Osteocyte (in vitro differentiated cells): ENCODE measurements at places on chromosomes 3 and 15. TPM values are rescaled to one million over a fixed set of nuclear protein-coding genes. Genes with fewer than 3 reads are reported as not detected.

The SCAMP5 gene
- 23.5 and 24.1 TPM in 2 replicates for total RNA-seq

The DNAH12 gene
- total RNA-seq, result 0.05 and 0.08 TPM in 2 replicates

The MESP2 gene
- not detected in 2 replicates for total RNA-seq

The CPNE4 gene
- not detected in 2 replicates for total RNA-seq

The RSRC1 gene
- 26.3 and 34.0 TPM in 2 replicates for total RNA-seq

DNA sequence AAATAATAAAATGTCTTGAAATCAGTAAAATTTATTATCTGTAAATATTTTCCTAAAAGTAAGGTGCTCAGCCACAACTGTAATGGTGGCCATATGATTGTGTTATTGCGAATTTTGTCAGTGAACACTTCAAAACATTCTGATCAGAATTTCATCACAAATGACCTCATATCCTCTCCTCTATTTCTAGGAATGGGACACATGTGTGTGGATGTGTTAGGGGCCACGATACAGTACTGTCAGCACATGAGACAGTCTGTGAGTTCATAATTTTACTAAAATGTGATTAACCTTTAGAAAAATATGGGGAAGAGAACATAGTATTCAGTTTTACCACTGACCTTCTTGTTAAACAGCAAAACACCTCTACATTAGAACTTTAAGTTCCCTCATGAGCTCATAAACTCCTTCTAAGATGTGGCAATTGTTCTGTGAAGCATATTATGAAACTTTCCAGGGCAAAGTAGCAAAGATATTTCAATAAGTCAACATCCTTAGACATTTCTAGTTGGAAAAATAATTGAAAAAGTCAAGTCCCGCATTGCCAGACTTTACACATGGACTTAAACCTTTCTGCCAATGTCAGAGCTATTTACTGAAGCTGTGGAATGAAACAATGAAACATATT lies 158.2 kb upstream of the ABI3BP start:
- no peaks in the 10 kb centered on the region for H3K27me3 ChIP-seq
- H3K27ac ChIP-seq, result no peak overlapping the region
- DNase-seq, result no peak

DNA sequence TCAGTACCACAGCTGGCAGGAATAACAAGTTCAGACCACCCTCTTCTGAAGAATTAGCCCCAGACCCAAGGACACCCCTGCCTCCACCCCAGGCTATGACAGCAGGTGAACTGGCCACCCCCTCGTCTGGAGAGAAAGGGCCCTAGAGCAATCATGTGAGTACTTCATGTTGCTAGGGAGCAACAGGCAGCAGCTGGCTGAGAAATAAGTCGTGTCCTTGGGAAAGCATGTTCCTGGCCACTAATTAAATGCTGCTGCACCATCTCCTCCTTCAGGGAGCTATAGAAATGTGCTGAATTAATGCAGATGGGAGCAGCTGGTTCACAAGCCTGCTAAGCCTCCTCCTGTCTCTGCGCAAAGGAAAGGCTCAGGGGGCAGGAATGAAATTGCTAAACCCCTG lies 31.5 kb downstream of the MRPS11 start:
- H3K4me3 ChIP-seq, result no peak overlapping the region
- H3K4me1 ChIP-seq, result no peaks in the 10 kb centered on the region
- H3K36me3 ChIP-seq, result peaks cover 6% of the 10 kb centered on the region
- no peaks in the 10 kb centered on the region for H3K27me3 ChIP-seq

DNA sequence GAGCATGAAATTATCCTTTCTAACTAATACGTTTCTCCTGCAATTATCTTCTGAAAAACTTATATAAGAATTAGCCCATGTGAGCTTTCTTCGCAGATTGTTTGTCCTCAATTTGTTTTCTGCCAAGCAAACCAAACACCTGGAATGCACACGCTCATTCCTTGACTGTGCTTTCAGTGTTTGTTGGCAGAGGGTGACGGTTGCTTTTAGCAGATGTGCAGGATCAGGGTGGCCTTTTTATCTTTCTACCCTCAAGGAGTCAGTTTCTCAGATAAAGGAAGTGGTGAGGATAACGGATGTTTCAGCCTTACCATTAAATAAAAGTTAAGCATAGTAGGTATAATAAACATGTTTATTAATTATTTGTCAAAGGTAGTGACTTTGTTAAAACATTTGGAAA lies 15.2 kb downstream of the ARPP21 start:
- H3K27ac ChIP-seq, result no peak overlapping the region
- no peaks in the 10 kb centered on the region for H3K36me3 ChIP-seq
- no peaks in the 10 kb centered on the region for H3K4me1 ChIP-seq
- no peak for DNase-seq
- H3K4me3 ChIP-seq, result no peak overlapping the region

DNA sequence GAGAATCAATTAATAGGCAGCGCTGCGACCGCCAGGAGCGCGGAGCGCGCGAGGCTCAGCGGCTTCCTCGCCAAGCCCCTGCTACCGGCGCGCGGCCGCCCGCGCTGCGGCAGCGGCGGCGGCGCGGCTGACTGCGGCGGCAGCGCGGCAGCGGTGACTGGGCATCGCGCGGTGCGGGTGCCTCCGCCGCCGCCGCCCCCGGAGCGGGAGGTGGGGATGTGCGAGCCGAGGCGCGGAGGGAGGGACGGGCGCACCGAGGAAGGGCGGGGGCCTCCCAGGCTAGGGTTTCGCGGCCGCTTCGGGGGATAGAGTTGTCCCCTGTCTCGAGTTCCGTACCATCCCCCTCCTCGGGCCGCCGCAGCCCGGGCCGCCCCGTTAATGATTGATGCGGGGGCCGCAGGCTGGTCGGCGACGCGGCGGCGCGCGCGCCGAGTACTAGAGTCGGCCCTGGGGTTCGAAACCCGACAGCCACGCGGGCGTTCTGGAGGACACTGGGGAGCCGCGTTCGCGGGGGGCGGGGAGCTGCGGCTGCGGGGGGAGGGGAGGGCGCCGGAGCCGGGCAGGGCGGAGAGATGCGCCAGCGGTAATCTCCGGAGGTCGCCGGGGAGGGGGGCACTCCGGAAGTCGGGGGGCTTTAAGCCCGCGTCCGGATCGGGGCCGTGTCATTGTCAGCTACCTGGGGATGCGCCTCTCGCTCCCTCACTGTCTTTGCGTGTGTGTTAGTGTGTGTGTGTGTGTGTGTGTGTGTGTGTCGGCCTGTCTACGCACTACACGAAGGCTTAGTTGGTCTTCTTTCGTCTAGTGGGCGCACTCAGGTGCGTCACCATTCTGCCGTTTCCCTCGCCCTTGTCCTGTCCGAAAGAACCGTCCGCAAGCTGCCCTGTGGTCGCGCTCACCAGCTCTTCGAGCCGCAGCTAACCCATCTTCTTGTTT lies at the start of gene PAQR9:
TSS of gene PAQR9 (minus strand) at position 159 of the 933 bp plus-strand sequence. CDS start 338 bp downstream, outside the sequence.
- no peak within 1 kb of the TSS for H3K27ac ChIP-seq
- H3K4me3 ChIP-seq, result peak within 1 kb of the TSS; percentile 72
- no peaks in the 10 kb centered on the region for H3K36me3 ChIP-seq
- no peak for DNase-seq
- H3K4me1 ChIP-seq, result peaks cover 10% of the 10 kb centered on the region

DNA sequence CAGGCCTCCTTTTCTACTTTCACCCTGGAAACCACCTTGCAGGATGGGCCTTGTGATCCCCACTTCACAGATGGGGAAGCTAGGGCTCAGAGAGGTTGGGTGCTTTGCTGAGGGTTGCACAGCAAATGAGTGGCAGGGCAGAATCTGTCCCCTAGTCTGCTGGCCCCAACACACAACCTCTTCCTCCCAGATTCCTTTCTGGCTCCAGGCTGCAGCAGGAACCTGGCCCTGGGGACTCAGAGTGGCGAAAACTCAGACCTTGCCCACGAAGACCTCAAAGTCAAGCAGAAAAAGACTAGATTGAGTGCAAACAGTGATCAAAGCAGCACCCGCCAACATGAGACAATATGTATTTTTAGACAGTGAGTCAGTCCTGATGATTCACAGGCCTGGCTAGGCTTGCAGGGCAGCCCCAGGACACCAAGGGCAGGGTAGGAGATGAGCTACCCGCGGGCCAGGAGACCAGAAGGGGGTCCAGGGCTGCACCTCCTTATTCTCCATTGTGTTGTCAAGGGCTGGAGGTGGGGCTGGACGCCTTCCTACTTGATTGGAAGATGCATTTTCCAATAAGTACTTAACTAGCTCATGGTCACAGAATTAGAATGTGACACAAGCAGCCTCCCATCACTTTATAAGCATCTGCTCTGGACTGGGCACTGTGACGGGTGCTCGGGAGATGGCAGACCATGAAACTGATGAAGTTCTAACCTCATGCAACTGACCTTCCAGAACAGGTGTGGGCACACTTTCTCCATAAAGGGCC lies 23.9 kb downstream of the GOLGA6L2 start:
- no peaks in the 10 kb centered on the region for H3K36me3 ChIP-seq
- H3K4me3 ChIP-seq, result no peak overlapping the region
- no peak overlapping the region for H3K27ac ChIP-seq
- no peaks in the 10 kb centered on the region for H3K4me1 ChIP-seq
- no peaks in the 10 kb centered on the region for H3K27me3 ChIP-seq
- no peak for DNase-seq

GRCh38 chr3:123688241-123688747 lies 103.4 kb upstream of the HACD2 start:
- H3K4me1 ChIP-seq, result peaks cover 81% of the 10 kb centered on the region
- no peak overlapping the region for H3K4me3 ChIP-seq
- H3K36me3 ChIP-seq, result peaks cover 3% of the 10 kb centered on the region
- DNase-seq, result no peak

- no peak for DNase-seq
- H3K4me3 ChIP-seq, result no peak overlapping the region
- peaks cover 6% of the 10 kb centered on the region for H3K36me3 ChIP-seq
- no peaks in the 10 kb centered on the region for H3K27me3 ChIP-seq
- no peak overlapping the region for H3K27ac ChIP-seq
These were observed 19.0 kb downstream of the MESD start for GRCh38 chr15:80970658-80971057.

DNA sequence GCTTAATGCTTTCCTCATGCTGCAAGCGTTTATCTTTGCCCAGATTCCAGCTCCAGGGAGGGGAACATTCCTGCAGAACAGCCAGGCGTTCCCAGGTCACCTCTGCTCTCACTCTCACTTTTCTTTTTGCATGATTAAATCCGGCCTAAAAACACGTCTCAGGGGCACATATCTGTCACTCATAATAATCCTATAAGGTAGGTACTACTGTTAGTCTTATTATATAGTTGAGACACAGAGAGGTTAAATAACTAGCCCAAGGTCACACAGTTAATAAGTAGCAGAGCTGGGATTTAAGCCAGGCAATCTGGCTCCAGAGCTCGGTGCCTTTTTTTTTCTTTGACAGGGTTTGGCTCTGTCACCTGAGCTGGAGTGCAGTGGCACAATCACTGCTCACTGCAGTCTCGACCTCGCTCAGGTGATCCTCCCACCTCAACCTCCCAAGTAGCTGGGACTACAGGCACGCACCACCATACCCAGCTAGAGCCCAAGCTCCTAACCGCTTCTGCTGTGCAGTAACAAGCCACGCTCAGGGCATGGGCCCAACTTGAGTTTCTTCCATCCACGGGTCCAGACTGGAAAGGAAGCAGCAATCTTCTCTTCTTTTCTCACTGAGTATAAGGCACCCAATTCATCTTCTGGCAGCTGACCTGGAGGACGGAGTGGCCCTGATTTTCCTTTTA lies 96.5 kb downstream of the LIPC start:
- DNase-seq, result no peak
- peaks cover 32% of the 10 kb centered on the region for H3K4me1 ChIP-seq
- H3K27ac ChIP-seq, result peak overlapping the region; percentile 57
- no peaks in the 10 kb centered on the region for H3K36me3 ChIP-seq
- H3K4me3 ChIP-seq, result no peak overlapping the region

GRCh38 chr15:64236156-64236894 lies 73.5 kb upstream of the PPIB start:
- H3K27me3 ChIP-seq, result no peaks in the 10 kb centered on the region
- no peaks in the 10 kb centered on the region for H3K36me3 ChIP-seq
- no peak overlapping the region for H3K27ac ChIP-seq
- no peak for DNase-seq

DNA sequence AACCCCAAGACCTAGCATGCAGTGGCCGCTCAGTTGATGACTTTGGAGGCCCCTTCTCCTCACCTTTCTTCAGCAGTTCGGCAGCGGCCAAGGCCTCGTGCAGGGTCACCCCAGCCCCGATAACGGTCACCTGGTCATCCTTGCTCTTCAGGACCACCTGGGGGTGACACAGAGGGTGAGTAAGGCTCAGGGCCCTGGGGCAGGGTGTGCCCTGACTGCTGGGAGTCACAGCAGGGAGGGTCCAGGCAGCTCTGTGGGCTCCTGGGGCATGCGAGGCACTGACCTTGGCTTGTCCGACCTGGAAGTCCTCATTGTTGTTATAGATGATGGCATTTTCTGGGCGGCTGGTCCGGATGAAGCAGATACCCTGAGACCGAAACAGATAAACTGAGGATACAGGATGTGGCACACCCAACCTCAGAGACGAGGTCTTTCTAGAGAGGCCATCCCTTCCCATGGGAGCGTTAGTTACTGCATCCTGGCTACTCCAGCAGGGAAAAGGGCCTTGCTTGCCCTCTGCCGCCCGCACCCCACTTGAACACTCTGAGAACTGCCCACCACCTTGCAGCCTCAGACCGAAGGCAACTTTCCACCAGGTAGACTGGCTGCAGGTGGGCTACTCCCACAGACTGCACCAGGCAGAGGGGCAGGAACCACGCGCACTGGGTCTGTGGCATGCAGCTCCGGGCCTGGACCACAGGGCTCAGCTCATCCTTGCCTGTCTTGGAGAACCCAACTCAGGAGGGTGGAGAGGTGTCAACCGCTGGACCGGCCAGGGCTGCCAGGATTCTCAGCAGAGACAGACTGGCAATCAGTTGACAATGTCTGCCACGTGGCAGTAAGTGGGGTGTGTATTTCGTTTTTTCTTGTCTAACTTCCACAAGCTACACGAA lies 27.6 kb downstream of the TKT start:
- no peaks in the 10 kb centered on the region for H3K27me3 ChIP-seq
- H3K36me3 ChIP-seq, result peaks cover 53% of the 10 kb centered on the region
- DNase-seq, result no peak
- no peak overlapping the region for H3K27ac ChIP-seq
- H3K4me3 ChIP-seq, result no peak overlapping the region

GRCh38 chr3:160001850-160002623 lies 13.4 kb downstream of the IL12A start:
- no peaks in the 10 kb centered on the region for H3K36me3 ChIP-seq
- peaks cover 25% of the 10 kb centered on the region for H3K4me1 ChIP-seq

- DNase-seq, result peak; percentile 66
- no peak overlapping the region for H3K27ac ChIP-seq
- H3K36me3 ChIP-seq, result no peaks in the 10 kb centered on the region
- no peak overlapping the region for H3K4me3 ChIP-seq
- H3K4me1 ChIP-seq, result no peaks in the 10 kb centered on the region
These were observed 118.6 kb upstream of the PRR20G start for GRCh38 chr3:127406309-127407025.

GRCh38 chr3:13550791-13551360 lies 2.0 kb downstream of the FBLN2 start:
- H3K27me3 ChIP-seq, result no peaks in the 10 kb centered on the region
- H3K36me3 ChIP-seq, result no peaks in the 10 kb centered on the region
- peak overlapping the region; percentile 50 for H3K27ac ChIP-seq
- peaks cover 61% of the 10 kb centered on the region for H3K4me1 ChIP-seq
- H3K4me3 ChIP-seq, result peak overlapping the region; percentile 77

DNA sequence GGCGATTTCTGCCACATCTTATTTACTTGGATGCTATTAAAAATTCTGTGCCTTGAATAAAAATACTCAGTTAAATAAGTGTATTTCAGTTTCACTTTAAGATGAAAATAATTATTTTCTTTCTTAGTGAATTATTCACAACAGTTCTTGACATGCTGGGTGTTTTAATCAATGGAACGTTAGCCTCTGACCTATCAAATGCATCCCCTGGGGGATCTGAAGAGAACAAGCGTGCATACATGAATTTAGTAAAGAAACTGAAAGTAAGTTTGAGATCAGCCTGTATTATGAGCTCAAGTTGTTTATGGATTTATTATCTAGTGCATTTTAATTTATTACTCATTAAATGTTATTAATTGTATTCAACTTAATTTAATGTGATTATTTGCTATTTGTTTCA lies 597 bp downstream of the P2RY12 start:
- no peak overlapping the region for H3K27ac ChIP-seq
- peaks cover 21% of the 10 kb centered on the region for H3K4me1 ChIP-seq
- H3K4me3 ChIP-seq, result peak overlapping the region; percentile 16
- no peaks in the 10 kb centered on the region for H3K27me3 ChIP-seq
- no peak for DNase-seq
- H3K36me3 ChIP-seq, result no peaks in the 10 kb centered on the region
